ENCODE measurements at places on chromosomes 7 and 10.
A peak's percentile ranks its signal among the peaks of the same experiment; 100 is the strongest.

DNA sequence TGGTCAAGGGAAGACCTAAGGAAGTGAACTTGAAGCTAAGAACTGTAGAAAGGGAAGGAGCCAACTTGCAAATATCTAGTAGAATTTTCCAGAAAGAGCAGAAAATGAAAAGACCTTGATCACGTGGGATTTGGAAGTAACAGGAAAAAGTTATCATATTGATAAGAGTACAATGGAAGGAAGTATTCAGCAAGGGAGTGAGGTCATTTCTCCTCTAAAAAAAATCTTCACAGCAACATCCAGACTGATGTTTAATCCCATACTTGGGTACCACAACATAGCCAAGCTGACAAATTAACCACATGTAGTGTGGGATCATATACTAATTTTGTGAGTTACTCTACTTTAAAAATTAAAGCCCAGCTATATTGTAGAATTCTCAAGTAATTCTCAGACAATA lies 207.0 kb upstream of the CXCL12 start:
- no peak for DNase-seq

DNA sequence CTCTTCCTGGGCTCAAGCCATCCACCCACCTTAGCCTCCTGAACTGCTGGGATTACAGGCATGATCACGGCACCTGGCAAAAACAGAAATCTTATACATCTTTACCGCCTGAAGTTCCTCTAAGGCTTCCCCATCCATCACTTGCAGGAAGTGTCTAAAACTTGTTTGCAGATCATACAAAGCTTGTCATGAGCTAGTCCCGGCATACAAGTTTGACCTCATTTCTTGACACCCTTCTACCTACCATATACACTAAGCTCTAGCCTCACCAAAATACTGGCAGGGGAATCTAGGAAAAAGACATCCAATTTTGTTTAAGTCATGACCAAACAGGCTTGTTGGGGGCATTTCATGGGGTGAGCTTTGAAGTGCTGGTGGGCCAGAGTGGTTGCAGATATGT lies 14.5 kb downstream of the DNMBP start:
- no peak for DNase-seq

DNA sequence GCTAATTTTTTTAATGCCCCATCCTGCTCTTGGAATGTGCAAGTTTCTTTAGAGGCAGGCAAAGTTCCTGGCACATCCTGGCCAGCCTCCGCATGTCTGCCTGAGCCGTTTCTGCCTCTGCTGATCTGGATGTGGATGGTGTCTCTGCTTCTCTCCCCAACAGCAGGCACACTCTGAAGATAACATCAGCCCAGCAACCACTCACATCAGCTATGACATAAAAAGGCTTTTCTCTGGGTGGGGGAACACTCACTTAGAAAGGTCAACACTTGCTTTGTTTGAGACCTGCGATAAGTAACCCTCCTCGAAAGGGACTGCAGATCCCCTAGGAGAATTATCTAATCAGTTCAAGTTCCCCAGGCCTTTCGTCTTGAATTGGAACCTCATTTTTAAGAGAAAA lies 142.9 kb downstream of the FGFR2 start:
- DNase-seq: no peak

DNA sequence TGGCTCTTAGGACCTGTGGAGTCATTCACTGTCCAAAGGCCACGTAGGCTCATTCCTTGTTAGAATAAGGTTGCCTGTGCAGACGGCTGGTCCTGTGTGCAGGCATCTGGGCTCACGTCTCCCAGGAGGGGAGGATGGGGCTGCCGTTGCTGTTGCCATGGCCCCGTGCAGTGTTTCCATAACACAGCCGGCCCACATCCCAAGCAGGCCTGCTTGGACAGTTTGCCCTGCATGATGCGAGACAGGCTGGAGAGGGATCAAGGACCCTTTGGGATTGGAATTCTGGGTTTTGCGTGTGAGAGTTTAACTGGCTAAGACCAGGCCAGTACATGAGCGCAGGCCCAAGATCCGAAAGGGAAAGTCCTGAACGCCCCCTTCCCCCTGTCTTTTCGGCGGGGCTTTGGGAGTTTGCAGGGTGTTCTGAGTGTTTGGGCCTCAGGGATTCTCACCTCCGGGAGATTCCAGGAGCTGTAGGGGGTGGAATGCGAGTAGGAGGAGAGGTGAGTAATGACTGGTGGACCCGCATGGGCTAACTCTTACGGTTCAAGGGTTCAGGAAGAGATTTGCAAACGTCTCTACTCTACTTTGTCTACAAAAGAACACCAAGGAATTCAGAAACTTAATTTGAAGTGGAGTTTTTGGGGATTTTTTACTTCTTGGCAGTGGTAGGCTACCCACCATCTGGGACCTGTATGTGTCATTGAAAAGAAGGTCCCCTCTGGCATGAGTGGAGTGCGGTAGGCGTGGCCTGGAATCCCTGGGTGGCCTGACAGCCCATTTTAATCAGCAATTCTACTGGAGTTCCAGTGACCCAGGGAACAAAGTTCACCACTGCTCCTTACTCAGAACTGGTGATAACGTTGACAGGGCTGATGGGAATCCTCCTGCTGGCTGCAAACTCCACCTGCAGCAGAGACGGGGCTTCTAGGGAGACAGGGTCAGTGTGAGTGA lies 125.4 kb downstream of the ITIH5 start:
- no peak for DNase-seq

DNA sequence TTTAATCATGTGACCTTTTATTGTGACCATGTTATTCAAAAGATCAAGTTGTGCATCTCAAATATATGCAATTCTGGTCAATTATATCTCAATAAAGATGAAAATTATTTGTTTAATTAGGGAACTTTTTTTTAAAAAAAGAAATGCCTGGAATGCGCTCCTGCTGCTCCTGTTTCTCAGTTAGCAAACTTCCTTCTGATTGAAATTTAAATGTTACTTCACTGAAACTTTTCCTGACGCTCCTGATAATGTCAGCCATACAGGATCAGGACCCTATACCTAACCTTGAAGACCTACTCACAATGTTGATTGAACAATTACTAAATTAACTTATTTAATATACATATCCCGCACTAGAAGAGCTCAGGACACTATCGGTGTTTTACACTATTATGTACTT lies 190.4 kb downstream of the MACC1 start:
- no peak for DNase-seq

GRCh38 chr7:37352251-37352880 lies 96.3 kb downstream of the ELMO1 start:
- DNase-seq: no peak

- no peak for DNase-seq
These were observed 83.5 kb downstream of the KLF6 start for GRCh38 chr10:3701491-3701890.

- no peak for DNase-seq
These were observed 247.6 kb downstream of the WDR11 start for GRCh38 chr10:121098751-121099150.

- DNase-seq: no peak
These were observed 16.0 kb downstream of the GIMAP5 start for GRCh38 chr7:150753239-150753638.

- DNase-seq: no peak
These were observed 93.0 kb upstream of the ZNF800 start for GRCh38 chr7:127485482-127485881.

DNA sequence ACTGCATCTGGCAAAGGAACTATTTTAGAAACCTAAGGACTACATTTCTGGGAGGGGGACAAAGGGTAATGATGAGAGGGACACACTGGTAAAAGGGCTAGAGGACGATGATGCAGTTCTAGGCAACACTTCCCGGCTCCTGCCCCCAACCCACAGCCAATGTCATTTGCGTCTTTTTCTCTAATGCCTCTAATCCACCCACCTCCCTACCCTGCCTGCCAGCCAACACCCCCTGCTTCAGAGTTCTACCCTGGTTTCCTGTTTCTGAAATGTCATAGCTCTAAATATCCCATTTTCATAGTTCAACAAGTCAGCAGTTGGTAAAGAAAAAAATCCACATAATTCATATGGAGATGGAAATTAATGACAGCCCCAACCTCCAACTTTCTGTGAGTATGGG lies 79.0 kb downstream of the KIAA1549 start:
- no peak for DNase-seq

DNA sequence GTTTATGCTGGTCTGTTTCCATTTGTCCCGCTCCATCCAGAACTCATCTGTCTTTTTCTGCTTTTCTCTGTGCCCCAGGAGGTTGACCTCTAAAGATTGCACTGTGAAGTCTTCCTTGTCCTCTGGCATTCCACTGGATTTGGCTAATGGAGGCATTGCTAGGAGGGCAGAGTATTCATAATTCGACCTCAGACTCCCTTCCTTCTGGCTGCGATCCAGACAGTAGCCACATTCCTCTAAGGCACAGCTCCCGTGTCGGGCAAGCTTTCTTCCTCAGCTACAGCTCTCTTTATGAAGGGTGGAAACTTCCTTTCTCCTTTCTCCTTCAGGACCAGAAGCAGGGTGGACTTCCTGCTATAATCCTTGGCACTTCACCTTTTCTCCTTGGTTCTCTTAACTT lies 175.9 kb downstream of the BAMBI start:
- no peak for DNase-seq

- no peak for DNase-seq
These were observed 31.3 kb downstream of the CH25H start for GRCh38 chr10:89175816-89176215.

DNA sequence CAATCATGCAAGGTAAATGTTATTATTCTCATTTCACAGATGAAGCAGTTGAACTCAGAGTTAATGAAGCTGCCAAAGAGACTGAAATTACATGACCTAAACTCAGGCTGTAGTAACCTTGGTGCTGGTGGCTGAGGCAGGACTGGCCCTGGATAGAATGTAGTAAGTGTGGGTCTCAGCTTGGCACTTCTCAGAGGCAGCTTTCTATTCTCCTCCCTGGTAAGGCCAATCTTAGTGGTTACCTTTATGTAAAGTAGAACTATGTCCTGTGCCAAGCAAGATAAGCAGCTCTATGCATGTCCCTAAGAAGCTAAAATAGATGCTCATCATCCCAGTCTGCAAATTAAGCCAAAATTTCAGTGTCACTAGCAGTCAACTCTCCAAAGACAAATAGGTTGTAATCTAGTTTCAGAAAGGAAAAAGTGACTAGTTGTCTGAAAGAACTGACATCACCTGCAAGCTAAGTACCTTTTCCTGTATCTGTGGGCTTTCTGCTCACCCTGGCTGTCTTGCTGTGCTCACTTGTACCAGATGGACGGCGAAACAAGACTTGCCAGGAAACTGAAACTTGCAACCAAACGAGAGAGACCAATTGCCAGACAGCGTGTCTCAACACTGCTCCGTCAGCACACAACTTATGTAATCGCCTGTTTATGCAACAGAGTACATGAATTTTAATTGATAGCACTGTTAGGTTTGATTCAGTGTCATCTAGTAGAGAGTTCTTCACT lies 43.7 kb downstream of the CH25H start:
- DNase-seq: peak; percentile 12

- no peak for DNase-seq
These were observed 35.1 kb downstream of the MACROH2A2 start for GRCh38 chr10:70087616-70088307.

DNA sequence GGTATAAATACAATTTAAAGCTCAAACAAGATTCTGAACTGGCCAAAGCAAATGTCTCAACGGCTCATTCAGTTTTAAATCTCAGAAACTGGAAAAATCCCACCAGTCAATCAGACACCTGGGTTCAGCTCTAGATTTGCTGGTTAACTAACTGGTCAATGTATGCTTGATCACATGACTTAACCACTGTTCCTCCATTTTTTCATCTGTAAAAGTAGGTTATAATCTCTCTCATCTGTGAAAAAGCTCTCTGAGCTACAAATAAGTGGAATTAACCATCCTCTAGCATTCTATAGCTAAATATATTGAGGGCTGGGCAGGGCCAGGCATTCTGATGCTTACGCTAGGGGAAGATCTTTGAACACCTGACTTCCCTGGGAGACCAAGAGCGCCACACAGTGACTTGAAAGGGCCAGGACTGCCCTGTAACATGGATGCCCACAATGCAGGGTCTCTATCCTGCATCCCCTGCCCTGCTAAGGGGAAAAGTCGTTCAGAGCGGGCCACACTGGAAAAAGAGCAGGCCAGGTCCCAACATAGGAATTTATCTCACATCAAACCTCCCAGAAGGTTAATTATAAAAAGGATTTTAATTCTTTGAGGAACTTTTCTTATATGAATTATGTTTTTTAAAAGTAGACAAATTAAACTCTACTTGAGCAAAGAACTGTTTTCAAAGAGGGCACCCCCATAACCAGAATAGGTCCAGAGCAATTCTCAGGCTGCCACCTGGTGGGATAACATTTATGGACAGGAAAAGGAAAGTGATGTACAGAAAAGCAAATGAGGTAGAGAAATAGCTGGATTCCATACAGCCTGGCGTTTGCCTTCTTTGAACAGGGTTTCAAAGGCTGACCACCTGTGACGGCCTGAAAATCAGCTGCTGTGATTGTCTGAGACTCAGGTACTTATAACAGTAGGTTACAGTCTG lies 1.8 kb downstream of the RP9 start:
- peak; percentile 29 for DNase-seq

DNA sequence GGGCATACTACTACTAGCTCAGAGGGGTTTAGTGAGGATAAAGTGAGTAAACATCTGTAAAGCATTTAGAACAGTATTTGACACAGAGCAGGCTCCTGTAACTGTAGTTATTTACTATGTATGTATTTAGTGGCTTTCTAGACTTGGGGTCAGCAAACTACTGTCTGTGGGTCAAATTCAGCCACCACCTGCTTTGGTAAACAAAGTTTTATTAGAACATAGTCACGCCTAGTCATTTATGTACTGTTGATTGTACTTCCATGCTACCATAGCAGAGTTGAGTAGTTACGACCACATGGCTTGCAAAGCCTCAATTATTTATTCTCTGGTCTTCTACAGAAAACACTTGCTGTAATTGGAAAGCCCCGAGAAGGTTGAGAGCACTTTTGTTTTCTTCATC lies 248.5 kb upstream of the PLPP4 start:
- DNase-seq: no peak
